ENCODE measurements at places on chromosomes 1 and 21.

GRCh38 chr1:205861540-205861939, 11.6 kb upstream of the PM20D1 start:
- DNase-seq: no peak

GRCh38 chr1:228222548-228222947, 14.7 kb downstream of the OBSCN start:
- no peak for DNase-seq

- DNase-seq: no peak
Observed at GRCh38 chr1:200694738-200695137, 25.0 kb upstream of the DDX59 start.

- DNase-seq: no peak
Observed at GRCh38 chr1:57064379-57065140, 98.7 kb upstream of the C8B start.

DNA sequence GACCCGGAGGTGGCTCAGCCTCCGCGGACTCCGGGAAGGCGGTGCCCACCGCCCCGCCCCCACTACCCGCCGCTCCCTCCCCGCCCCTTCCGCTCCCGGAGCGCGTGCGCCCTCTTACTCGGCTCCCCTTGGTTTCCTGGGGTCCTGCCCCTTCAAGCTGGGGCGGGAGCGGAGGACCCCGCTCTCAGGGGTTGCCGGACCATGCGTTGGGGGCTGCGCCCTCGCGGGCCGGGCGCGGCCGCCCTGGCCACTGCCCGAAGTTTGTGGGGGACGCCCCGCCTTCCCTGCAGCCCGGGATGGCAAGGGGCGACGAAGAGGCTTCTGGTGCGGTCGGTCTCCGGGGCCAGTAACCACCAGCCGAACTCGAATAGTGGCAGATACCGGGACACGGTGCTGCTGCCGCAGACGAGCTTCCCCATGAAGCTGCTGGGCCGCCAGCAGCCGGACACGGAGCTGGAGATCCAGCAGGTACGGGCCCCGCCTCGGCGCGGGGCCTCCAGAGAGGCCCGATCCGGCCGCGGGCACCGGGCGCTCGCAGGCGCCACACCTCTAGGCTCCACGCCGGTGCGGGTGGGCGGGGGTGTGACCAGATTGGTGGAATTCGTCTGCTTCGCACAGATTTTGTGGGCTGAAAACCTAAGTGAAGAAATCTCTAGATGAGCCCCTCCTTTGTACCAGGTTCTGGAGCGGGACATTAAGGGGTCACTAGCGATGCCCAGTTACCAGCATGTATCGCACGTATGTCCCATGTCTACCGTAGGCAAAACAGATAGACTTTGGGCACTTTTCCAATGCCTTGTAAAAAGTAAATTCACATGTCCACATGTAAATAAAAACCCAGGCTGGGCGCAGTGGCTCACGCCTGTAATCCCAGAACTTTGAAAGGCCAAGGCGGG, at the start of gene IARS2:
TSS of gene IARS2 (plus strand) at position 117 of the 896 bp plus-strand sequence. CDS start at position 202, 85 bp downstream.
- peak; percentile 94 for DNase-seq

DNA sequence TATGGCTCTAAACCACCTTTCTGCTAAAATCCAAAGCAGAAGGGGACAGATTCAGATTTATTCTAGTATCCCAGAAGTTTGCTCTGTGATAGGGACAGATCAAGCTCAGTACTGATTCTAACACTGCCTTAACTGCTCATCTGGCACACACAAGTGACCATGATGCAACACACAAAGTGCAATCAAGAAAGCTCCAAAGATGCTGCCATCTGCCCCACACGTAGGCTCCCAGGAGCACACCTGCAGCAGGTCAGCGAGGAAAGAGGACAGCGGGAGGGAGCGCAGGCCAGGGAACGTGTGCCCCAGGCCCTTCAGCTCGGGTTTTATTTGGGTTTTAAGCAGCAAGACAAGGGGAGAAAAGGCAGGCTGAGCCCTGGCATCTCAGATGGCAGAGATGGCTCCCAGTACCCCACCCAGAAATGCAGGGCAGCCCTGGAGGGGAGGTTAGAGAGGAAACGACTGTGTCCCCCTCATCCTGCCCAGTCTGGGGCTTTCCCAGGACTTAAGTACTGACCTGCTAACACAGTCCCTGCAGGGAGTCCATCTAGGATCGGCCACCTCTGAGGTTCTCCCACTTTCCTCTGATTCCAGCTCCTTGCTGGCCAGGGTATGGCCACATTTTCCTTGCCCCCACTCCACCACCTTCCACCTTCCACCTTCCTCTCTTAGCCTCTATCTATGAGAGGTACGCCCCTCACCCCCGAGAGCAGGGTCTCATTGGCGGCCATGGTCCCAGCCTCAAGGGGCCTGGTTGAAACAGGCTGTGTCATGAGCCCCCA, 1.2 kb downstream of the TRIM11 start:
- DNase-seq: no peak

- peak; percentile 3 for DNase-seq
Observed at GRCh38 chr1:29736582-29737188, 500.4 kb downstream of the PTPRU start.

GRCh38 chr1:33180226-33180910, 1.5 kb downstream of the TRIM62 start:
- no peak for DNase-seq

DNA sequence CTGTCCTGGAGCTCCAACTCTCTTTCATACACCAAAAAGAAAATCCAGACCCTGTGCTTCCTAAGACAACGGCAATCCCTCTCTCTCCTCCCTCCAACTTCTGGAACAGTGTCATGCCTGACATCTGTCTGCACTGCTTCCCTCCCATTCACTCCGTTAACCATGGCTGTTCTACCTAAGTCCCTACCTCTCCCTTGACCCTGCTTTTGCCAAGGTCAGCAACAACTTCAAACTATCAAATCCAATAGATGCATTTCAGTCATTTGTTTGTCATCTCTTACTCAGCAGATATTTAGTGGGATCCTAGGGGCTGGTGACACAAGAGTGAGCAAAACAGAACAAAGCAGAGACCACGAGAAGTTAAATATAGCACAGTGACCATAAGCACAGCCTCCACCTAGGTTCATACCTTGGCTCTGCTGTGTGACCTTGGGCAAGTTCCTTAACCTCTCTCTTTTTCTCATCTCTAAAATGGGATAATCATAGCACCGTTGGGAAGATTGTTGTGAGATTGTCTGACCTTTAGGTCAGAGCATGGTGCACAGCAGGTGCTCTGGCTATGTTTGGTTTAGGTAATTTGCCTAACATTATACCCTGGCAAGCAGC, 88.9 kb downstream of the TMEM53 start:
- no peak for DNase-seq

DNA sequence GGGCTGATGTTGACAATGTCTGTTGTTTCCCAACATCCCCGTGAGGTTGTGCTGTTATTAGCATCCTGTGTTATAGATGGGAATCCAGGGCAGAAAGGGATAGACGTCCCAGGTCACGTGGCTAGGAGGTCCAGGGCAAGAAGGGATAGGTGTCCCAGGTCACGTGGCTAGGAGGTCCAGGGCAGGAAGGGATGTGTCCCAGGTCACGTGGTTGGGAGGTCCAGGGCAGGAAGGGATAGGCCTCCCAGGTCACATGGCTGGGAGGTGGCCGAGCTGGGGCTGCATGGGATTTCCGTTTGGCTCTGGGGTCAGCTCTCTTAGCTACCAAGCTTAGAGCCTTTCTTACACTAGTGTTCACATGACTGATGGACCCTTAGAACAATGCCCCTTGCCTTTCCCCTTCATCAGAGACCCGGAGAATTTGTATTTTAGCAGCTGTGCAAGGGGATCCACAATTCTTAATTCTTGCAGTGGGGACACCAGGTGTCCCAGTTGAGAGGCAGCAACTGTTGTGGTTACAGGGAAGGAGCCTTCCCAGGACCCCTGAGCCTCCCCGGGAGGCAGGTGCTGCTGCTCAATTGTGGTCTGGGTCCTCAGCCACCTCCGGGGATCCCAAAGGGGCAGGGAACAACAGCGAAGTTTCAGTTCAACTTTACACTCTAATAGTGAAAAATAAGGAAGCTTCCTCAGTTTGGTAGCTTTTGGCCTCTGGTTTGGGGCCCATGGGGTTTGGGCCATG, 69.2 kb downstream of the UMODL1 start:
- no peak for DNase-seq

GRCh38 chr1:157105988-157106812, 6.6 kb upstream of the ETV3L start:
- DNase-seq: no peak

GRCh38 chr1:223421676-223422075, 28.5 kb downstream of the CCDC185 start:
- DNase-seq: no peak

DNA sequence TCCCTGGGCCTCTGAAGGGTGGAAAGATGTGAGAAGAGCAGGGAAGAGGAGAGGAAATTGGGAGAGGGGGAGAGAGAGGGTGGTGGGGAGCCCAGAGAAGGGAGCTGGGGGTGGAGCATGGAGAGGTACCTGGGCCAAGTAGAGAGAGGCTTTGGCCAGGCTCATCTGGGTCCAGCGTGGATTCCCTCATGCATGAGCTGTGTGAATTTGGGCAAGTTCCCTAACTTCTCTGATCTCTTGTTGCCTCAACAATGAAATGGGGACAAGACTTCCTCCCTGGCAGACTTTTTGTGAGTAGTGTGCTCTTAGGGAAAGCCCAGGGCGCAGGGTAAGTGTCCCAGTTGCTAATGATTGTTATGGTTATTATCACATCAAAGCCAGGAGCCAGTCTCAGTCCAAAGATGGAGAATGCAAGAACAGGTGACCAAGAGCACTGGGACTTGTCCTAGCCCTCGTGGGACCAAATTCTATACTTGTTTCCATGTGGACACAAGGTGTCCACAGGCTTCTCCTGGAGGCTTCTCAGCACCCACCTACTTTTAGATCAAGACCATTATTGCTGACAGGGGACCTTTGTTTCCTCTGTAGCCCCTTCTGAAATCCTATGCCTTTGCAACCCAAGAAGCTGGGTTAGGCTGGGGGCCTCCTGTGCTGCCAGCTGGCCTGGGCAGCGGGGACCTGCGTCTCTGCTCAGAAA, 13.9 kb downstream of the IL6R start:
- no peak for DNase-seq

DNA sequence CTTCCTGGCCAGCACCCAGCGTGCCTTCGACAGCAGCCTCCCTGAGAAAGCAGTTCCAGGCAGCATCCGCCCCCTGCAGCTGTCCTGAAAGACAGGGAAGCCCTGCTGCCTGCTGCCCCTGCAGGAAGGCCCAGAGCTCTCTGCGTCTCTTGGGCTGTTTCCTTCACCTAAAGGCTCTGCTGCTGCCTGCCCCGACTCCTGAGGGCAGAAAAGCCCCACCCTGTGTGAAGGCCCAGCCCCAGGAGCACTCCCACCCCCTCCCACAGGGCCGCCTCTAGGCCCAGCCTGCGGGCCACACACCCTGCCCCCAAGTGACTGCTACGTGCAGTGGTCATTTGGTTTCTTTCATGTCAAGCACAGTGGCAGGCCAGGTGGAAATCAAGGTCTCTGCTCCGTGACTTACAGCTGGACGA, 12.4 kb downstream of the RIPK4 start:
- DNase-seq: no peak

DNA sequence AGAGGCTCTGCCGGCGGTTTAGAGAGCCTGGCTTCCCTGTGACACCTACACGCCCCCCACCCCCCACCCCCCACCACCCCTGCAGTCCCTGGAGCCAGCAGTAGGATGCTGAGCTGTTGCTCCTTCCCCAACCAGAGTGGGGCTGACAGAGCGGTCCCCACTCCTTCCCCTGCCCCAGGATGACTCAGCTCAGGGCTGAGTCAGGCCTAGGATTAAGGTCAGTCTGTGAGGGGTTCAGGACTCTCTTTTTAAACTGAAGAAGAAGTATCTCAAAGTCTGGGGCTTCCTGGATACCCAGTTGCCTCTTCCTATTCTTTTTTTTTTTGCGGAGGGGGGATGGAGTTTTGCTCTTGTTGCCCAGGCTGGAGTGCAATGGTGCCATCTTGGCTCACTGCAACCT, 19.1 kb downstream of the DMBX1 start:
- no peak for DNase-seq

- no peak for DNase-seq
Observed at GRCh38 chr1:228782662-228783417, 47.6 kb downstream of the RHOU start.

DNA sequence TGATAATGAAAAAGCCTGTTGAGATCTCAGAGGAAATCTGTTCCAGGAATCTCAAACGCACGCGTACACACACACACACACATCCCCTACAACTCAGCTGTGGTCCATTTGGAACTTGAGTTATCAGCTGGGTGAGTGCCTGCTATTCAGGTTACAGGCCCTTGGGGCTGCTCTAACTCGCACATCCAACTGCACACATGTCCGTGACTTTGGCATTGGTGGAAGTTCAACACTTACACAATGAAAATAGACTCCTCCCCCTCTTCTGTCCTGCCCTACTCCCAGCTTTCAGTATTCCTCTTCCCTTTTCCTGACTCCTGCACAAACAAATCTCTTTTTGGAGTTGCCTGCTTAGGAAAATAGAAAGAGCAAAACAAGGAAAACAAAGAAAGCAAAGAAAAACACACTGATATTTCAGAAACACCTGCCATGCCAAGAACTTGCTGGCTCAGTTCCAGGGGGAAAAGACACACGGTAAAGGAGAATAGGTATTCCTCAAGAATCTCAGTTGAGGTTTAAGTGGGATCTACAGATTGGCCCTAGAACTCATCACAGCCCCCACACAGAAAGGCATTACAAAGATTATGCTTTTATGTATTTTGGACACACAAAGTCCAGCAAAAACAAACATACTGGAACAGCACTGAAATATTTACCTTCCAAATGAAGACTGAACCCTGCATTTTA, 140.9 kb downstream of the TGFBR3 start:
- no peak for DNase-seq

DNA sequence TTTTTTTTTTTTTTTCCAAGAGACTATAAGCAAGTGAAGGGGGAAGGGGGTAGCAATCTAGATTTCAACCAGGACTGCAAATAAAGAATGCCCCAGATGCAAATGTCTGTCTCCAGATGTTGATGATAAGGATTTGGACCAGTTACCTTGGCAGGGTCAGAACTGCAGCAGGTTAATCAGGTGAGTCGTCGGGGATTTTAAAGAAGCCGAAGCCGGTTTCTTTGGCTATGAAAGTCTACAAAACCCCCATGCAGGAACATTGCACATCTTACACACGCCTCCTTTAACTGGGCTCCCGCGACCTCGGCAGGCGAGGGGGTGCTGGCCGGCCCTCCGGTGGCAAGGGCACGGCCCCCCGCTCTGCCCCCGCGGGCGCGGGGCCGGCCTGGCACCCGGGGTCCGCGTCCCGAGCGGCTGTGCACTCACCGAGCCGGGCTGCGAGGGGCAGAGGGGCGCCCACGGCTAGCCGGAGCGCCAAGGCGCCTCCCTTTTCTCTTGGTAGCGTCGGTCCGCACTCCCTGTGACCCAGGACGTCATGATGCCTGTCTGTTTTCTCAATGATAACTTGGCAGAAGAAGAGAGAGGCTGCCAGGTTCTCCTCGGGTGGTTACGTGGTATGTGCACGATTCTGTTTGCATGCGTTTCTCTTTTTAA, 366.3 kb upstream of the ESRRG start:
- no peak for DNase-seq

- DNase-seq: no peak
Observed at GRCh38 chr21:43676391-43676790, 17.0 kb downstream of the RRP1B start.

DNA sequence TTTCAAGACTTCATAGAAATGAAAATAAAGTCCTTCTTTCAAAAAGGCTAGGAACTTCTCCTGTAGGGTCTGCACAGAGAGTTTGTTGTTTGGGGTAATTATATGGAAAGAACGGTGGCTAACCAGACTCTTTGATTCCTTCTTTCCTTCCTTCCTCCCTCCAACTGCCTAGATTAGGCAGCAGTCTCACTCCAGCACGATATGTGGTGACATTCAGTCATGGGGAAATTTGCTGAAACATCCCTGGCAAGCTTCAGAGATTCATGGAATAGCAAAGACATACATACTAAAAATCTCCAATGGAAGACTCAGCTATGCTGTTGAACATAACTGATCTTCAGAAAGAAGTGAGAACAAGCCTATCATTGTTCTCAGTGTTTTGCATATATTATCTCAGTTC, 4.3 kb downstream of the NTMT2 start:
- DNase-seq: no peak
